Vagina (tissue), 2 donors: ENCODE measurements at places on chromosomes 5 and 9. TPM values are rescaled to one million over a fixed set of nuclear protein-coding genes. Genes with fewer than 3 reads are reported as not detected.

DNA sequence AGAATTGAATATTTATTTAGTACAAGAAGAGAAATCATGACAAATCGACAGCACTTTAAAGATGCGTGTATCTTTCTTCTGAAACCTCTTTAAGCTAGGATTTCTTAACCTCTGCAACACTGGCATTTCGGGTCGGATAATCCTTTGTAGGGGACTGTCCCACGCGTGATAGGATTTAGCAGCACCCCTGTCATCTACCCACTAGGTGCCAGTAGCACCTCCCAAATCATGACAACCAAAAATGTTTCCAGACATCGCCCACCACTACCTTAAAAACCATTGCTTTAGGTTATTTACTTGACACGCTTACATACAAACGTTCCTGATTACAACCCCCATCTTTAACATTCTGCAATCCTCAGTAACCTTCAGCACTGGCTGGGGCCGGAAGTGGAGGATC, 223.1 kb downstream of the TRIM32 start:
- no peak overlapping the region for H3K27ac ChIP-seq
- H3K36me3 ChIP-seq = no peaks in the 10 kb centered on the region
- no peak overlapping the region for H3K4me3 ChIP-seq
- no peaks in the 10 kb centered on the region for H3K27me3 ChIP-seq
- H3K4me1 ChIP-seq = no peaks in the 10 kb centered on the region

DNA sequence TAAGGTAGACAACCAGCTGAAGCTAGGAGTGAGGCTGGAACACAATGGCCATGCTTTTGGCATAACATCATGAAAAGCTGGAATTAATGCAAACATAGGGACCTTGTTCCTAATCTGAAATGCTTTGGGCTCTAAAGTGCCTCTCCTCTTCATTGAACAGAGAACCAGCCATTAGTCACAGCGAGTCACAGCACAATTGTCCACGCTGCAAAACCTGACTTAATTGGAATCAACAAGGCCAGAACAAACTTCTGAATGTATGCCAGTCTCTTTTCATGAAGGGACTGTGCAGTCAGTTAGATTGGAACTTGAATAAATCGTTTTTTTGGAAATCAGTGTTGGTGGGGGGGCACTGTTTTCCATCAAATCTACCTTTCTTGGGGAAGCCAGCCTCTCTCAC, 96.5 kb downstream of the JAKMIP2 start:
- H3K27ac ChIP-seq = no peak overlapping the region
- DNase-seq = no peak
- H3K4me3 ChIP-seq = no peak overlapping the region
- H3K27me3 ChIP-seq = no peaks in the 10 kb centered on the region
- no peaks in the 10 kb centered on the region for H3K36me3 ChIP-seq

DNA sequence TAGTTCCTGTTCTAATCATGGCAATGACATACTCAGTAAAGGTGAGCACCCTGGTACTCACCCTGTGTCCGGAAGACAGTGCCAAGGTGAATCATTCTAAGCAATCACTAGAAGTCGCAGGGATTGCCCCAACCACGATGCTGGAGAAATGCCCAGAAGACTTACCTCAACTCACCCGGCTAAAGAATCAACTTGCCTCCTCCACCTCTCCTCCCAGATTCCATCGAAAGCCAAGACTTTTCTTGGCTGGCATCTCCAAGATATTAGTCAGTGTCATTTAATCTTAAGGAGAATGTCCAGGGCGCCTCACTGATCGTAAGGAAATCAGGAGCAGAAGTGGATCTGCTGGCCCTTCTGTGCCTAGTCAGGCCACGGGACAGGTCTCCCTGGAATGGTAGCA, 204.9 kb downstream of the ERCC6L2 start:
- no peaks in the 10 kb centered on the region for H3K27me3 ChIP-seq
- no peaks in the 10 kb centered on the region for H3K36me3 ChIP-seq
- no peaks in the 10 kb centered on the region for H3K4me1 ChIP-seq
- no peak for DNase-seq
- no peak overlapping the region for H3K27ac ChIP-seq

DNA sequence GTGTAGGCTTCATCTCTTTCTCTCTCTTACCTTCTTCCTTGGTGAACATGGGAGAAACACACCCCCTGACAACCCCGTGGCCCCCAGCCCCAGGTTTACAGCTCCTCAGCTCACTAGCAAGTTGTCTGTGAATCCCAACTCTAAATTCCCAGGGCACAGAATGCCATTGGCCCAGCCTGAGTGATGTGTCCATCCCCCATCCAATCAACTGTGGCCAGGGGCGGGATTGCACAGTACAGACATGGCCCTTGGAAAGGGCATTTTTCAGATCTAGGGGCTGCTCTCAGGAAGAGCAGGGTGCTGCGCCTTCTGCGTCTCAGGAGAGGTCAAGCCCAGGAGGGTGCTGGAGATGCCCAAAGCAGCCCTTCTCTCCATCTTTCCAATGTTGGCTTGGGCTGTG, 48.2 kb upstream of the ASS1 start:
- DNase-seq = no peak
- H3K36me3 ChIP-seq = no peaks in the 10 kb centered on the region
- no peak overlapping the region for H3K27ac ChIP-seq

- H3K4me1 ChIP-seq = peaks cover 20% of the 10 kb centered on the region
- no peak overlapping the region for H3K27ac ChIP-seq
- DNase-seq = no peak
- H3K27me3 ChIP-seq = no peaks in the 10 kb centered on the region
- peaks cover 2% of the 10 kb centered on the region for H3K36me3 ChIP-seq
Measured at GRCh38 chr9:95874989-95875304, 544 bp upstream of the ERCC6L2 start.

PCDHB13 gene
- total RNA-seq = 3.7 TPM

PTBP3 gene
- total RNA-seq = 58.9 TPM

CBY3 gene
- not detected for total RNA-seq
